ENCODE measurements at places on chromosomes 5 and 9.
A peak's percentile ranks its signal among the peaks of the same experiment; 100 is the strongest.

- peak; percentile 23 for DNase-seq
These were observed 232.8 kb upstream of the PTGER4 start for GRCh38 chr5:40446910-40447309.

- DNase-seq: no peak
These were observed 443.8 kb downstream of the SH3GL2 start for GRCh38 chr9:18022642-18023041.

- DNase-seq: no peak
These were observed 119.6 kb downstream of the SEC61B start for GRCh38 chr9:99341686-99342085.

DNA sequence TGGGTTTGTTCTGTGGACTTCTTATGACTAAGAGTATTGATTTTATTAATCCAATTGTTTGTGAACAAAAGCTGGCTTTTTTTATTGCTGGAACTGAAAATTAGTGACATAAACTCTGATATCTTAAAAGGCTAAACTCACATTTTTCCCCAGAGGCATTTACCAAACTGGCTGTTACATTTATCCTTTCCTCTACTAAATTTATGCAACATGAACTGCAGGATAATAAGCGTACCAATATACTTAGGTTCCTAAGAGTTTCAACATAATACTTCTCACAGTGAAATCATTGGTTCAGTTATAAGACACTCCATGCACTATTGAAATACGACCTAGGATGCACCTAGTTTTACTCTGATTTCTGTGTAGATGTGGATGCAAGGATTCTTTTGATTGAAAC, 560.8 kb upstream of the WWC1 start:
- DNase-seq: no peak

- DNase-seq: no peak
These were observed 9.8 kb upstream of the SLC36A3 start for GRCh38 chr5:151313357-151313756.

DNA sequence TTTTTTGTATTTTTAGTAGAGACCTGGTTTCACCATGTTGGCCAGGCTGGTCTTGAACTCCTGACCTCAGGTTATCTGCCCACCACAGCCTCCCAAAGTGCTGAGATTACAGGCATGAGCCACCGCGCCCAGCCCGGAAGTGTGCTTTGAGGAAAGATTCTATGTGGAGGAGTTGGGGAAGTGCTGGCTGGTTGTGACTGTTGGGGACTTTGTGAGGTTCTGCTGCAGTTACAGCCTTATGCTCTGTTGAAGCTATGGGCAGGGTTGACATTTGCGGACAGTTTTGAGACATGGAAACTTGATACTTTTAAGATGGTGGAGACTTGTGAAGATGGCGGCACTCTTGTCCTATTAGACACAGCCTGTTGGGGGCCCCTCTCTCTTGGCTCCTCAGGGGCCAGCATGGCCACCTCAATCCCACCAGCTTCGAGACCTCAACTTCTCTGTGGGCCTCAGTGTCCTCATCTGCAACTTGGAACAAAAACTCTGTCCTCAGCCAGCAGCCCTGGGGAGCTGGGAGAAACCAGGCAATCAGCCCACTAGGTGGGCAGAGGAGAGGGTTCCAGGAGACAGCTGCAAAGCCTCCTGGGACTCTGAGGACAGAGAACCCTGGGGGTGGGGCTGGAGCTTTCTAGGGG, 24.9 kb downstream of the C9orf50 start:
- DNase-seq: no peak

- DNase-seq: no peak
These were observed 250.4 kb downstream of the LRRC70 start for GRCh38 chr5:62828742-62829603.

DNA sequence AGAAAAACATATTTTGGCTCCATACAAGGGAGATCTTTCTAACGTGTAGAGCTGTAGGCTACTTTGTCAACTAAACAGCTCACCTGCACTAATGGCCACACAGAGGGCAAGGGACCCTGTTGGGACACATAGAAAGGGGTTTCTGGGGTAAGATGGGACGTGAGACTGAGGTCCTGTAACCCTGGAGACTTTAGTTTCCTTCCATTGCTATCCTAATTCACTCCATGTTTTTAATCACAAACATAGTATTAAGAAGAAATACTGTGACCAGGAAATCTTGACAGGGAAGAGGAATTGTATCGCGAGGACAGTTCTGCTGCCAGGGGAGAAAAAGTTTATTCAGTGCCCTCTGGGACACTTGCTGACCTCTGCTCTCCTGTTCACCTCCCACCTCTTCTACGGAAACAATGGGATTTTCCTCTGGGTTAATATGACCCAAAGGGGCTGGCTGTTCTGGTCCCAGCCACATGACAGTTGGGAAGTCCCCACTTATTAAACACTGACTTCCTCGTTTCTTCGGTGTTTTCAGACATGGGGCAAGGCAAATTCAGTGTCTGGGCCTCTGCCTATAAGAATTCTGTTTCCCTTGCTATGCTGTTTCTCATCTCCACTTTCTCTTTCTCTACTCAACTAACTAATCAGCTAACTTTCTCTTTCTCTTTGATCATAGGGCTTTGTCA, 106.9 kb upstream of the SEMA6A start:
- no peak for DNase-seq

DNA sequence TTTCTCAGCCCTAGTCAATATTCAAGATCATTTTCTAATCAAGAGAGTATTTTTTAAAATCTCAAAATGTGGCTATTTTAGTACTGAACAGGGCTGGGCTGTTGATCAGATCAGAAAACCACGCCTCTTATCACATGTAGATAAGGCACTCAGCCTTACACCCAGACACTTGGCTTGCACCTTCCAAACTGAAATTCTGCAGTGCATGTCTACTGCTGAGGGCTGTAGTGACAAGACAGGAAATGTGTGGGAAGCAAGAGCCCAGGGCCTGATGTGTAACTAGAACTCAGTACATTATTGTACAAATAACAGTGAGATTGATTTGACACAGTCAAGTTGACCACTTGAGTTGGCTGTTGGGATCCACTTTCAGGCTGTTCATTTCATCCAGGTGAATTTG, 48.6 kb downstream of the UBE2QL1 start:
- DNase-seq: no peak

DNA sequence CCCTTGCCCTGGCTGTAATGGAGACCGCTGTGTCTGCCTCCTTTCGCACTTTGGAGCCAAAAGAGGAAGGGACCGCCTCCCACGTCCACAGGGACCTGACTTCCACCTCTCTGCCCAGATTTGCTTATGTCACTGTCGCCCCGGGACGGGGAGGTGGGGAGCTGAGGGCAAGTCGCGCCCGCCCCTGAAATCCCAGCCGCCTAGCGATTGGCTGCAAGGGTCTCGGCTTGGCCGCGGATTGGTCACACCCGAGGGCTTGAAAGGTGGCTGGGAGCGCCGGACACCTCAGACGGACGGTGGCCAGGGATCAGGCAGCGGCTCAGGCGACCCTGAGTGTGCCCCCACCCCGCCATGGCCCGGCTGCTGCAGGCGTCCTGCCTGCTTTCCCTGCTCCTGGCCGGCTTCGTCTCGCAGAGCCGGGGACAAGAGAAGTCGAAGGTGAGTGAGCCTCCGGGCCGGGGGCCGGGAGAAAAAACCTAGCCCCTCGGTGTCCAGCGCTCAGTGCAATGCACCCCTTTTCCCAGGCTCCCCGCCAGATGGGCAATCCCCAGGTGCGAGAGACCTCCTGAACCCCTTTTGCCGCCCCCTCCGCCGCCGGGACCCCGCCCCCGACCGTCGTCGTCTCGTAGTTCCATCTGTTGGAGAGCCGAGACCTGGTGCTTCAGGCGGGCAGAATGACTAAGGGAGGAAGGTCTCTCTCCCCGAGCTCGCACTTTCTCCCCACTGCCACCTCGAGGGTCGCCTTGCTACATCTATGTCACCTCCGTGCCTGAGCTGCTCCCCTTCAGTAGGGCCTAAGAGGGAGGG, at the start of gene GPX3:
TSS of gene GPX3 (plus strand) at position 288 of the 807 bp plus-strand sequence. CDS start at position 352, 64 bp downstream.
- no peak for DNase-seq
